ENCODE measurements at places on chromosomes 13 and 19.
A peak's percentile ranks its signal among the peaks of the same experiment; 100 is the strongest.

DNA sequence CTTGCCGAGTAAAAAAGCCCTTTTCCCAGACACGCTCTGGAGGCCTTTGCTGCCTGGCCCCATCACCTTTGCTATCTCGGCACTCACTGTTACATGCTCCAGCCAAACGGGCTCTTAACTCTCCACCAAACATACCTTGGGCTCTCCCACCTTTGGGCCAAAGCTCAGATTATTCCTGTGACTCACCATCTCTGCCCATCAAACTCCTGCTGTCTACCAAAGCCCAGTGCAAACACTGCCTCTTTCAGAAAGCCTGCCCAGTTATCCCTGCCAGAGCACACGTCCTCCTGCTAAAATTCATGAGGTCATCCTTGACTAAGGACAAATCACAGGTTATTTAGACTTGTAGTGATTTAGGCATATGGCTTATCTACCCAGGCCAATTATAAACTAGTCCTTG is 48.1 kb upstream of the SERPINE3 start:
- no peak for DNase-seq

DNA sequence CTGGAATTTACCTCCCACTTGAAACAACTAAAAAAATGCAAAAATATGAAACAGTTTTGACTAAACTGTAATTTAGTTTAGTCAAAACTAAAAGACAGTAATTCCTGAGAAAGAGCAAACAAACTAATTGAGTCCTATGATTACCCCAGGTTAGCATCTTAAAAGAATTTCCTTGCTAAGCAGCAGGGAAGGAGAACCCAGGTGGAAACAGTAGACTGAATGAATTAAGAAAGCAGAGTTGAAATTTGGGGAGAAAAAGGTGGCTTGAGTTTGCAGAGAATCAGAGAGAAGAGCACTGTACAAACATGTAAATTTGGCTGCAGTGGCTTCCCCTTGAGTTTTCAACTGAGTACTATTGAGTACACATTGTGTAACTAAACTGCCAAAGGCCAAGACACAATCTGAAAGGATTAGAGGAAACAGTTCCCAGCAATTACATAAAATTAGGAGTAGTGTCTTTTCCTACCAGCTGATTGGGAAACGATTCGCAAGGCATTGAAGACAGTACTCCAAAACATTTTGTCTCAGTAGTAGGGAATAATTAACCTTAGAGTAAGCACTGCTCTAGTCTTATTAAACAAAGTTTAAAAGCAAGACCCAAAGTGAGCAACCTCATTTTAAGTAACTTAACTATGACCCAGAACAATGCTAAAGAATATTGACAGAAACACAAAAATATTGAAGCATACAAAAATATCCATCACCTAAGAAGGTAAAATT is 820.5 kb downstream of the DACH1 start:
- DNase-seq: no peak

- peak; percentile 72 for DNase-seq
Observed at GRCh38 chr13:107205318-107206104, 637.6 kb upstream of the ARGLU1 start.

DNA sequence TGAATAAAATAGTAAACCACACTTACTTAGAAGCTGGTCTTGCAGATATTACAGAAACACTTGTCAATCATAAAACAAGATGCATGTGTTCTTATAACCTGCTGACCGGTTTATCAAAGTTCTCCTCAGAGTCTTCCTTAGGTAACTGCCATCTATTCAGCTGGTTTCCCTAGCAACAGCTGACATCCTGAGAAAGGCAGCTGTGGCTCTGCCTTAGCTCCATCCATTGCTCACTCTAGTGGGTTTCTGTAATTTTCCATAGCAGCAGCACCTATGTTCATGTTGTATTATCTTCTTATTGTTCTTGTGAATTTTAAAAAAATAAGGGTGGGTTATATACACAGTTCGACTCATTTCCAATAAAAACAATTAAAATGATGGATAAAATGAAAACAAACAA is 87.8 kb downstream of the RAP2A start:
- DNase-seq: no peak

DNA sequence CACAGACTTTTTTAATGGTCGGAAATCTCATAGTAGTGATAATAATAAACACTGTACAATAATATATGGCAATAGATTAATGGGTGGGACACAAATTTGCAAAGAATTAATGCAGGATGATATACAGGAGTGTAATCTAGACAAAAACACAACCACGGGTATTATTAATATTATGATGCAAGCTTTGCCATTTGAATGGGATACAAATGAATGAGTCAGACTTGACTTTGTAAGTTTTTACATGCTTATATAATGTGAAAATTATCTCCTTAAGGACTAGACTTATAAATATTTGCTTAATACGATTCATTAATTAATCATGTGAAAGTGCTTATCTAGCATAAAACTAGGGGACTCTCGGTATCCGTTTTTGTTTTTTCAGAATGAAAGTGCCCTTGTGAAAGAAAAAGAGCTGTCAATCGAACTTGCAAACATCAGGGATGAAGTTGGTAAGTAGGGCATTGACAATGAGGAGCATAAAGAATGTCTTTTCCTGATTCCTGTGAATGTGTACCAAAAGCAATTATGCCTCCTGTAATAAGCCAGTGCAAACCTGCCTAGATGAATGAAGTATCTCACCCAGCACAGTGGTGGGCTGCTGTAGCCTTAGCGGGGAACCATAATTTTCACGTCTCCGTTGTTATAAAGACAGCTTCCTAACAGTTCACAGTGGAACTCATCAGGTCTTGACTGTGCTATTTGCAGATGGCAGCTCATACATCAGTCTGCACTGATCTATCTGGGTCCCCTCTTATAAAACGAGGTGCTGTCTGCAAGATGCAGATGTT is 155.7 kb downstream of the SLC7A1 start:
- DNase-seq: no peak

GRCh38 chr19:4521170-4521887 is 3.0 kb upstream of the PLIN4 start:
- DNase-seq: no peak

GRCh38 chr13:114012921-114013320 is 39.0 kb upstream of the C13orf46 start:
- no peak for DNase-seq

- peak; percentile 79 for DNase-seq
Observed at GRCh38 chr19:36032251-36033104, at the start of gene CLIP3. Gene CLIP3 (minus strand): TSS chr19:36032873. CDS start chr19:36032357, 516 bp downstream.

DNA sequence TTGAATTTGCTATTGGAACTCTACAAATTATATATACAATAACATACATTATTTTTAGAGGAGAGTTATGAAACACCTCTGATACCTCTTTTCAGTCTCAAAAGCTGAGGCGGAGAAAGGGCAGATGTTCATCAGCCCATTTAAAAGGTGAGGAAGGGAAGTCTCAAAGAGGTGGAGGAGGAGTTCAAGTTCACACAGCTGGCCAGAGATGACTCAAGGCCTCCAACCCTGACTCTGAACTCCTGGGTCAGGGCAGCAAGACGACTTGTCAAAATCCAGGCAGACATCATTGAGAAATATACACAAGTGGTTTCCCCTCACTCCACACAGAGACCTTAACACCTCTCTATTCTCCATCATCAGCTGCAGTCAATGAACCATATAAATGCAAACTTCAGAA is 2.1 kb downstream of the SIAH3 start:
- no peak for DNase-seq

DNA sequence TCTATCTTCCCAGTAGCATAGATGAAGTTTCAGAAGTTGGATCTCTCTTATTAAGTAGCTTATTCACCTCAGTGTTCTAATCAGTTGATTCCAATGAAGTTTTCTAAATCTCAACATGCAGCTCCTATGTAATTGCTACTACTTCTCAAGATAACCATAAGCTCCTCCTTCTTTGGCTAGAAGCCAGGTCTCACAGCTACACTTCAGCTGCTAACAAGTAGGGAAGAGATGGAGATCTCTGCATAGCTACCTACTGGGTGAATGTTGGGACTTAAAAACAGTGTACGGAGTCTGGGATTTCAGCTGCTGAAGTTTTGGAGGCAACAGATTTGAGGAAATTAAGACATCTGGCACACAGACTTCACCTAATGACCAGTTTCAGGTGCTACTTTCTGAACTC is 661.0 kb downstream of the SLITRK1 start:
- DNase-seq: no peak

DNA sequence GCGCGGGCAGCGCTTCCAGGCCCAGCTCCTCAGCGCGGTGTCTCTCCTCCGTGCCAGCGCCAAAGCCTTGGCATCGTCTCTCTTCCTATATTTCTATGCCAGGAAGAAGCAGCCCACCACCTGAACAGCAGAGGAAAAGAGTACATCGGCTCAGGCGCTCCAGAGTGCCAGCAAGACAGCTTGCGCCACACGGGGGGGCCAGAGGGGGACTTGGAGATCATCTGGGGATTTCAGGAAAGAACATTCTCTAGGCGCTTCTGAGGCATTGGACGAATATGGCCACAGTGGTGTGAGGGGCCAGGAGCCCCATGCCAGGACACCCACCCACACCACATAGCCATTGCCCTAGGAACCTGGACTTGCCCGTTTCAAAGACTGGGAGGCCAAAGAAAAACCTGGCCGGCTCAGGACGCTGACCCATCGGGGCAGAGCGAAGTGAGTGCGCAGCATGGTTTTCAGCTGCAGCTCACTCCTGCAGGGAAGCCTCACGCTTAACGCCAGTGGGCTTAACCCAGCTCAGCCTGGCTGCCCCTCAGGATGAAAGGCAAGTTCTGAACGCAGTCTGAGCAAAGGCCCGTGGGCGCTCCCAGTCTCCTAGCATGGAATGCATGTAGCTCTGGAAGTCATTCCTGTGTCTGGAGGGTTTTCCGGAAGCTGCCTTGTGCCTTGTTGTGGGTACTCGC is 62.1 kb downstream of the GGACT start:
- DNase-seq: peak; percentile 24

DNA sequence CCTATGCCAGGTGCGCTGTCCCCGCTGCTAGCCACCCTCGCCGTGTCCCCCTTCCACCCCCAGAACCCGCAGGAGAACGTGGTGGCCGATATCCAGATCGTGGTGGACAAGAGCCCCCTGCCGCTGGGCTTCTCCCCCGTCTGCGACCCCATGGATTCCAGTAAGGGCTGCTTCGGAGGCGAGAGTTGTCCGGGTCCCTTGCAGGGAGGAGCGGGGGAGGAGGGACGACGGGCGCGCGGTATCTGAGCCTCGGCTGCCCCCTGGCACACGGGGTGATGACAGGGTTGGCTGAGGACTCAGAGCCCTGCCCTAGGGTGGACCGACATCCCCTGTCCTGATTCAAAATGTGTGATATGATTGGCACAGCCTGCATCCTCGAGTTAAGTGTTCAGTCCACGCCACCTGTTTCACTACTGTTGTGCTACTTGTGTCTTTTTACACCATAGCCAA is 653 bp downstream of the MVB12A start:
- no peak for DNase-seq

DNA sequence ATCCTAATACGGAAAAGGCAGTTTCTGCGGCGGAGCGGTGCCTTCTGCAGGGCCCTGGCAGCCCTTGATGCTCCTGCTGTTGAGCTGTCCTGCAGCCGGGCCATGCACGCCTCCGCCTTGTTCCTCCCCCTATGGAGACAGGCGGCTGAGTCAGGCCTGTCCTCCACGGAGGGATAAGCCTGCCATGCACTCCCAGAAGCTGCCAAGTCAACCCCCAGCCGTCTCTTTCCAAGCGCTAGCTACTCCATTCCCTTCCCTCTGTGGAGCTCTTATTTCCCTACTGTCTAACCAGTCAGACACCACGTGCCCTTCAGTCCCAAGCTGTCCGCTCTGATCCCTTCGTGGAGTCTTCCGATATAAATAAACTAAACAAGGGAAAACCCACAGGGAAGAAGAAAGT is 197.0 kb downstream of the COL4A1 start:
- DNase-seq: no peak

- DNase-seq: no peak
Observed at GRCh38 chr13:33875618-33876401, 57.9 kb downstream of the RFC3 start.

- DNase-seq: no peak
Observed at GRCh38 chr13:47829690-47830089, 171.4 kb downstream of the SUCLA2 start.

GRCh38 chr19:6239401-6239844 is 40.4 kb downstream of the MLLT1 start:
- DNase-seq: no peak

DNA sequence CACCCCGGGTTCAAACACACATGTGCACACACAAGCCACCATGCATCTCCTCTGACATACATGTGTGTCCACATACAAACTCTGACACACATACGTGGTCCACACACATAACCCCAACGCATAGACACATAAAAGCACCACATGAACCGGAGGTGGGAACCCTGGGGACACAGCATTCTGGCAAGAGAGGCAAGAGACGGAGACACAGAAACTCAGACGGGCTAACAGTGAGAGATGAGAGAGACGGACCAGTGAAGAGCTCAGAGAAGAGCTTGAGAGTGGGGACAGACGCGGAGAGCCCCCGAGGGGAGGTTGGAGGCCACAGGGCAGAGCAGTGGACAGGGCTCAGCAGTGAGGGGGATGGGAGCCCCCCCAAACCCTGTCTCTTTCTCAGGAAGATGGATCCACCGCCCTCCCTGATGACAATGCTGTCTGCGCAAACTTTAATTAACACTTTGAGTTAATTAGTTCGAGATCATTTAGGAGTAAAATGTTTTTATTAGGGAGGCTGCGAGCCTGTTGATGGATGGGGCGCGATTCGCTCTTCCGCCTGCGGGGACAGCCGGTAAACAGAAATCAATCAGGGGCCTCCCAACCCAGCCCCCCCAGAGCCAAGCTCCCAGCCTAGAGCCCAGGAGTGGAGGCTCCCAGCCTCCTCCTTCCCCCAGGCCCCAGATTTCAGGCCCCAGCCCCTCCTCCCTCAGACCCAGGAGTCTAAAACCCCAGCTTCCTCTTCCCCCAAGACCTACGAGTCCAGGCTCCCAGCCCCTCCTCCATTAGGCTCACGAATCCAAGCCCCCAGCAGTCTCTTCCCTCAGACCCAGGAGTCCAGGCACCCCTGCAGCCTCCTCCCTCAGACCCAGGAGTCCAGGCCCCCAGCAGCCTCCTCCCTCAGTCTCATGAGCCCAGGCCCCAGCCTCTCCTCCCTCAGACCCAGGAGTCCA is 9.5 kb upstream of the ERFL start:
- DNase-seq: no peak

- no peak for DNase-seq
Observed at GRCh38 chr13:28744656-28745055, 25.9 kb upstream of the SLC46A3 start.

GRCh38 chr13:105502193-105502592 is 1033.3 kb downstream of the EFNB2 start:
- no peak for DNase-seq

DNA sequence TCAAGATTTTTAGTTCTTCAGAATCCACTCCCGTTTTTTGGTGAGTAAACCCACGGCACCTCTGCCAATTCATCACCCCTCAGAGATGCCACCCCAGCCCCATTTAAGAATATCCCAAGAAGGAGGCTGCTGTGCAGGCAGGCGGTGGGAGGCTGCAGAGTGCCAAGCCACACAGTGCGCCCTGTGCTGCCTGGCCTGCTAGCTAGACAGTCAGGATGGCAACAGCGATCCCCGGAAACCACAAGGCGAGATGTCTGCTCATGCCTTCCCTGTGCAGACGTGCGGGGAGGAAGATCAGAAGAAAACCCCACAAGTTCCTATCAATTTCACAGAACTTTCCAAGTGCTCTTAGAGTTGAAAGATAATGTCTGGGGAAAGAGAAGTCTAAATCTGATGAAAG is 64.8 kb upstream of the GPR183 start:
- DNase-seq: no peak

Measured in hippocampal formation (tissue), 2 donors.